Brain (organoid and tissue), 16 donors: ENCODE measurements at places on chromosomes 16 and 17.

GRCh38 chr16:77330332-77331042 is 104.3 kb downstream of the ADAMTS18 start:
- no peak for DNase-seq

DNA sequence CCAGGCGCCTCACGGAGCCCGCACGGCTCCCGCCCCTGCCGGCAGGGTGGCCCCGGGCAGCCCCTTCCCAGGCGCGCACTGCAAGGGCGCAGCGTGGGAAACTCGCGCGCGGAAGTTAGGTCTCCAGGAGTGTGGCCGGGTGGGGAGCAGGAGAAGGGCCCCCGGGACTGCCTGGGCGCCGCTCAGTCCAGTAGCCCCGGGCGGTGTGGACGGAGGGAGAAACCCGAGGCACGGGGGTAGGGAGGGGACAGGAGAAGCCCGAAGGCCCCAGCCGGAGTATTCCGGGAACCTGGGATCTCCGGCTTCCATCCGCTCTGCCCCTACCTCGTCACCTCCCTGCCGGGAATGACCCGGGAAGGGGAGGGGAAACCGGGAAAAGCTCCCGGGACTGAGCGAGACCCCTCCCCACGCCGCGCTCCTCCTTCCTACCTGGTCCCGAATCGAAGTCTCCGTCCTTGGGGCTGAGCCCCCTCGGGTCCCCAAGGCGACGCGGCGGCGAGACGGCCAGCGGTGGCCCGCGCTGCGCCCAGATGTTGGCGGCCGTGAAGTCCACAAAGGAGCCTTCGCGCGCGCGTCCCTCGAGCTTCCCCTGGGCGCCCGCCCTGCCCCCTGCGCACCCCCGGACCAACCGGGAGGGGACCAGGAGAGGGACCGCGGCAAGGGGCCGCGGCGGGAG is 418 bp downstream of the SOCS3 start:
- peak; percentile 29 for DNase-seq

DNA sequence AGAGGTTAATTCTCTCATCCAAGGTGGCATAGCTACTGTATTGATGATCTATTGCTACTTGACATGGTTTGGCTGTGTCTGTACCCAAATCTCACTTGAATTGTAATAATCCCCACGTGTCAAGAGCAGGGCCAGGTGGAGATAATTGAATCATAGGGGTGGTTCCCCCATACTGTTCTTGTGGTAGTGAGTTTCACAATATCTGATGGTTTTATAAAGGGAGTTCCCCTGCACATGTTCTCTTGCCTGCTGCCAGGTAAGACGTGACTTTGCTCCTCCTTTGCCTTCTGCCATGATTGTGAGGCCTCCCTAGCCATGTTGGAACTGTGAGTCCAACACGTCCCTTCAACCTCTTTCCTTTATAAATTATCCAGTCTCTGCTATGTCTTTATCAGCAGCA is 22.9 kb upstream of the CPPED1 start:
- DNase-seq = no peak

- DNase-seq = no peak
These were observed 14.9 kb downstream of the KRT33A start for GRCh38 chr17:41335747-41336146.

DNA sequence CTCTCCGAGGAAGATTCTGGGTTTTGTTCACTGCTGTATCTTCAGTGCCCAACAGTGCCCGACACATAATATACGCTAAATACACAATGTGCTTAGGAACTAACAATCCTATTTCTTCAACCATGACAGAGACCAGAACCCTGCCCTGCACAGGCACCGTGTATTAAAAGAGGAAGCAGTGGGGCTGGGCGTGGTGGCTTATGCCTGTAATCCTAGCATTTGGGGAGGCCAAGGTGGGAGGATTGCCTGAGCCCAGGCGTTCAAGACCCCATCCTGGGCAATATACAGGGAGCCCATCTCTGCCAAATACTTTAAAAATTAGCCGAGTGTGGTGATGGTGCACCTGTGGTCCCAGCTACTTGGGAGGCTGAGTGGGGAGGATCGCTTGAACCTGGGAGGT is 19.3 kb downstream of the ARL2BP start:
- DNase-seq = no peak

DNA sequence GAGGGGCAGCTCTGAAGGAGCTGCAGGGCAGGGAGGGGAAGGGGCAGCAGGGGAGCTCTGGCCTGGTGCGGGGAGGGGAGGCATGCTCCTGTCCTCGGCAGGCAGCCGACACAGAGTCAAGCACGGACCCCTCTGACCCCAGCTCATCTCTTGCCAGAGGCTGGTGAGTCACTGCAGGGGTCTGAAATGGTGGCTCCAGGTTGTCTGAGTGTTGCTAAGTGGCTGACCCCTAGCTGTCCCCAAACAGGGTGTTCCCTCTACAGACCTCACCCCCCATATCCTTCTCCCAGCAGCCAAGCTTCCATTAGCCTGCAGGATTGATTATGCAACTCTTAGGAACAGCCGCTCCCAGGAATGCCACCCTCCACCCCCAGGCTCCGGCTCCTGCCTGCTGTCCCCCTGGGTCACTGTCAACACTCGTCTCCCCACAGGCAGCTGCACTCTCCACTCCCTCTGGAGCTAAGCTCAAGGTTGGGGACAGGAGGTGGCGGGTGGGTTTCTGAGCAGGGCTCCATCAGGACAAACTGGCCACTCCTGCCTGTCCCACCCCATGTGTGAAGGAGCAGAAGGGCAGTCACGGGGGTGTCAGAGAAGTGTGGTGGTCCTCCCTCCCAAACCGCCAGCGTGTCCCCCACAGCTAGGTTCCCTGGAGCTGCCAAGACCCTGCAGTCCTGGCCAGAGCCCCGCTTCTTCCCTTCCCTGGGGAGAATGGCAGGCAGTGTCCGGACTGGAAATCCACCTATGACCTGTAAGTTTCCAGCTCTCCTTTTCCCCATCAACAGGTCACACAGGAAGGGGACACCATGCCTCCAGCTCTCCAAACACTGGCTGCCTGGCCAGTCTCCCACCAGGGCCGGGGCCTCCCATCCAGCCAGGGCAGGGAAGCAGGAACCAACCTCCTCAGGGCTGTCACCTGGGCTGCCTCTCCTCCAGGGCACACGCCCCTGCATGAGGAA is 1.0 kb downstream of the MYLK3 start:
- no peak for DNase-seq

DNA sequence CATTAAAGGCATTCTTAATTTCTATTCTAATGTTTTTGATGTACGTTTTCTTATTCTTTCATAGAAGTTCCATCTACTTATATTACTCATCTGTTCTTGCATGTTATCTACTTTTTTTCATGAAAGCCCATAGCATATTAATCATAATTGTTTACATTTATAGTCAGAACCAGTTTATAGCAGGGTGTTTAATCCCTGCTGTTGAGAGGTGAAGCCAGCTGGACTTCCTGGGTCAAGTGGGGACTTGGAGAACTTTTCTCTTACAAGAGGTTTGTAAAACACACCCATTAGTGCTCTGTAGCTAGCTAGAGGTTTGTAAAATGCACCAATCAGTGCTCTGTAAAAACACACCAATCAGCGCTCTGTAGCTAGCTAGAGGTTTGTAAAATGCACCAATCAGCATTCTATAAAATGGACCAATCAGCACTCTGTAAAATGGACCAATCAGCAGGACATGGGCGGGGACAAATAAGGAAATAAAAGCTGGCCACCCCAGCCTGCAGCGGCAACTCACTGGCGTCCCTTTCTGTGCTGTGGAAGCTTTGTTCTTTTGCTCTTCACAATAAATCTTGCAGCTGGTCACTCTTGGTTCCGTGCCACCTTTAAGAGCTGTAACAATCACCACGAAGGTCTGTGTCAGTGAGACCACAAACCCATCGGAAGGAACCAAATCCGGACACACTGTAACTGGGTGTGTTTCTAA is 120.6 kb downstream of the TANC2 start:
- no peak for DNase-seq

DNA sequence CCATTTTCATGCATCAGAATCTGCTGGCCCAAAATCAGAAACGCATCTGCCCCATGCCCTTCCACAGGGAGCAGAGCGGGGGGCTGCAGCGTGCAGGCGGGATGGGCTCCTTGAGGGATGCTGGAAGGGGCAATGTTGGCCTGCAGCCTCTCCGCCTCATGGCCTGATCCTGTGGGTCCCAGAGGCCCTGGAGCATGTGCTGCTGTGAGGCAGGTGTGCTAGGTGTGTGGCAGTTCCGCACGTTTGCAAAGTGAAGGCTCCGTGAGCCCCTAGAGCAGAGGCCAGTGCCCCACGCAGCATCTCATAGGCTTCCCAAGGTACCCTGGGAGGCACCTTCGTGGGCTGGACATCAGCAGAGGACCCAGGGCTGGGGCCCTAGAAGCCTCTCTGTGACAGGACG is 36.4 kb upstream of the CDH15 start:
- no peak for DNase-seq

GRCh38 chr16:27879601-27880247 is 183.8 kb downstream of the GSG1L start:
- peak; percentile 13 for DNase-seq

DNA sequence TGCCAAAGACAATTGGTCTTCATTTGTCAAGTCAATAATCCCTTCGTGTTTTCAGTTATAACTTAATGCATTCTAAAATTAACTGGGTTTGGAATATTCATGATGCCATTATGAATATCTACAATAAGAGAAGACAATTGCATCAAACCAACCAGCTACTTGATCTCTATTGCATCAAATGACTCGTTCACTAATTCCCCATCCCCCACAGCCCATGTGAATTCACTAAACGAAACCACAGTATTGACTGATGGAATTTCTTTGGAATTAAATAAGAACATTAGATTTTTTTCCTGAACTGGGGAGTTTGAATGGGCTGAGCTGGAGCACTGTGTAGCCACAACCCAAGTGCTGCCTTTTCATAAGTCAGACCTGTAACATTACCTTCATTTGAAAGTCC is 65.3 kb downstream of the HS3ST3B1 start:
- no peak for DNase-seq
